DMS79 treated with DMSO at 0.1 percent for 48 hours (cell line): ENCODE measurements at places on chromosomes 3 and 15.

DNA sequence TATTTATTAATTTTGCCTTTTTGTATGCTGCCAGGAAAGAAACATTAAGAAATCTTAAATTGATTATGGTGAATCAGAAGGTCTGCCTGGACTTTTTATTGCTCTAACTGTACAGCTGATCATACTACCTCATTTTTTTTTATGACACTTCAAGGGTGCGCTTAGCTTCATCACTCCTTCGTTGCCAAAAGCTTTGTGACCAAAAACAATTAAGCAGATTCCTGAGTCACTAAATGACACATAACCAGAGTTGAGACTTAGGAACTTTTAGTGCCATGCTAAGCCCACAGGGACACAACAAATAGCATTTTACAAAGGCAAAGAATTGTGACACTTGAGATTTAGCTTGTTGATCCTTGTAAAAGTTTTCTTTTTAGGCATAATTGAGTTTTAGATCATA, 4.9 kb downstream of the ADIPOQ start:
- no peak for DNase-seq

DNA sequence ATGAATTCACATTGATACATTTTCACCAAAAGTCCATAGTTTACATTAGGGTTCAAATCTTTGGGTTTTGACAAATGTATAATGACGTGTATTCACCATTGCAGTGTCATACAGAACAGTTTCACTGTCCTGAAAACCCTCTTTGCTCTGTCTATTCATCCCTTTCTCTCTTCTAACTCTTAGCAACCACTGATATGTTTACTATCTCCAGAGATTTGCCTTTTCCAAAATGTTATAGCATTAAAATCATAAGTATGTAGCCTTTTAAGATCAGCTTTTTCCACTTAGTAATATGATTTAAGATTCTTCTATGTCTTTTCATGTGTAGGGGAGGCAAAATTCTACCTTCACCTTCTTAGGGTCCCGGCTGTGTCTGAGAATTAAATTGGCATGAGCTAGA, 203.8 kb downstream of the TPRG1 start:
- DNase-seq = no peak

- DNase-seq = no peak
Observed at GRCh38 chr15:93027413-93027812, 61.6 kb downstream of the RGMA start.

DNA sequence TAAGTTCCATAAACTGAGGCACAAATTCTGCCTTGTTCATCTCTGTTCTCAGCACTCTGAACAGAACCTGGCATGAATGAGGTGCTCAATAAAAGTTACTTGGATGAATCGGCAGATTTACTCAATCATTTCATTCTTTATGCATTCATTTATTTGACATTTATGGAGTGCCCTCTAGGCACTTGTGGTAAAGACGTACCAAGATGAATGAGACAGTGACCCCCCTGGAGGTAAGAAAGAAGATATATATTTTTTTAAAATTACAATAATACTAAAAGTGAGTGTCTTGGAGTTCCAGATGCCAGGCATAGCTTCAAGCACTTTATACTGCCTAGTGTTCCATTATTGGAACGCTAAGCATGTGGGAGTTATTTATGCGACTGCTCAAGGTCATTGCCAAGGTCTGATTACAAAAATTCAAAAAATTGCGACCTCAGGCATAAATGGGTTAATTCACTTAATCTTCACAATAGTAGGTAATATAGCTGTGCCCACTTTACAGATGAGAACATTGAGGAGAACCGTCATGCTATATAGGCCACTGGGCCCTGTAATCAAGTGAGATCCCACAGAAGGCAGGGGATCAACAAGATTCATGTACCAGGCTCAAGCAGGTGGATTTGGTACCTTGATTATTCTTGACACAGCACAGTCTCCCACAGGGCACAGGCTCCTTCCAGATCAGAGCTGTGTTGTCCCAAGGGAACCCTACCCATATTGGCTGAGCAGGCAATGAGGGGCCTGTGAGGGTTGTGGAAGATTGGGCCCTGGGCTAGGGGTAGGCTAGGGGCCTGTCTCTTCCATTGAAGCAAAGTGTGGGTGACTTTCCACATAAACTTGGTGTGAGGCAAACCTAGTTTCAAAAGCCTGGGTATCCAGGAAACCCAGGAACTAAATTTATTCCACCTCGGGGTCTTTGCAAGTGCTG, 10.7 kb downstream of the XIRP1 start:
- DNase-seq = no peak

GRCh38 chr3:27591312-27592210, 107.4 kb upstream of the SLC4A7 start:
- no peak for DNase-seq

DNA sequence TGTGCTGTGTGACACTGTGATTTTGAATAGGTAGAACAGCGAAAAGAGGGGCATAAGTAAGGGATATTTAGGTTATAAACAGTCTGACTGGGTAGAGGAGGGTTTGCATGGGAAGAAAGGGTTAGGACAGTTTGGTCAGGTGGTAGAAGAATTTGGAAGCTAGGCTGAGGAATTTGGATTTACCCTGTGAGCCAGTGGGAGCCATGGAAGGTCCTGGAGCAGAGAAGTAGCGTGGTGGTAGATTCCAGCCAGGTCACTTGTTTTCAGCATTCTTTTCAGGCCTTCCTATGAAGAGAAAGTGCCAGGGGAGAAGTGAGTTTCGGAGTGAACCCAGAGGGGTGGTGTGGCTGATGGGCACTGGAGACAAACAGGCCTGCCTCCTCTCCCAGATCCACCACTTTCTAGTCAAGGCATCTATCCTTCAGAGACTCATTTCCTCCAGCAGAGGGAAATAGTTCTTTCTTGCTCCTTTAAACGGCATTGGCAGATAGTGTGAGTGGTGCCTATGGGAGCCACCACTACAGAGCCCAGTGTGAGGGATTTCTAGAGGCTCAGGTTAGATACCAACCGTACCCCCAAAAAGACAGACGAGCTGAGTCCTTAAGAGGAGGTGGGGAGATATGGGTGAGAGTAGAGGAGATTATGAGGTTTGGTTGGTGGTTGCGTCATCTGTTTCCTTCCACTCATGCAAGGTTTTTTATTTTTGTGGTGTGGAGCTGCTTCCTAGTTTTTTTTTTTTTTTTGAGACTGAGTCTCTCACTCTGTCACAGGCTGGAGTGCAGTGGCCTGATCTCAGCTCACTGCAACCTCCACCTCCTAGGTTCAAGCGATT, 21.2 kb downstream of the PXK start:
- DNase-seq = no peak

- DNase-seq = no peak
Observed at GRCh38 chr3:48614044-48614443, 4.6 kb upstream of the UQCRC1 start.

DNA sequence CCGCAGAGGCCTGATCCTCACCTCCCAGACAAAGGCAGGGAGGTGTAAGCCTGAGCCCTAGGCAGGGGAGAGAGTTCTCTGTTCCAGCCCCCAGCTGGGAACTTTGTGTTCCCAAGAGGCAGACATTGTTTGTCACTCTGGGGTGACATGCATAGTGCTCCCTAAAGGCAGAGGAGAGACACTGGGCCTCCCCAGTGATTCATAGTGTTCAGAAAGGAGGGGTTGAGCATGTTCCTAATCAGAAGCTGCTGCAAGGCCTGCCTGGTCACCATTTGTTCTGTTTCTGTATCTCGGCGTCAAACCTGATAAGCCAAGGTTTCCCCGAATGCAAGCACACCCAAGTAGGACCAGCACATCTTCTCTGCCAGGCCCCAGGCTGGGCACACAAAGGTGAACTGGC, 24.0 kb upstream of the SLC6A6 start:
- no peak for DNase-seq

- no peak for DNase-seq
Observed at GRCh38 chr3:46001178-46001577, 5.6 kb upstream of the FYCO1 start.
